Activated naive CD4-positive, alpha-beta T cell treated with anti-CD3 and anti-CD28 coated beads, Interleukin-2, amount 50 U/mL, for 72 hours (primary cell): ENCODE measurements at places on chromosomes 4 and X.

- DNase-seq, result no peak
These were observed 133.3 kb downstream of the SPCS3 start for GRCh38 chr4:176453079-176453478.

GRCh38 chr4:15161439-15161838 lies 159.2 kb downstream of the CPEB2 start:
- DNase-seq, result no peak

DNA sequence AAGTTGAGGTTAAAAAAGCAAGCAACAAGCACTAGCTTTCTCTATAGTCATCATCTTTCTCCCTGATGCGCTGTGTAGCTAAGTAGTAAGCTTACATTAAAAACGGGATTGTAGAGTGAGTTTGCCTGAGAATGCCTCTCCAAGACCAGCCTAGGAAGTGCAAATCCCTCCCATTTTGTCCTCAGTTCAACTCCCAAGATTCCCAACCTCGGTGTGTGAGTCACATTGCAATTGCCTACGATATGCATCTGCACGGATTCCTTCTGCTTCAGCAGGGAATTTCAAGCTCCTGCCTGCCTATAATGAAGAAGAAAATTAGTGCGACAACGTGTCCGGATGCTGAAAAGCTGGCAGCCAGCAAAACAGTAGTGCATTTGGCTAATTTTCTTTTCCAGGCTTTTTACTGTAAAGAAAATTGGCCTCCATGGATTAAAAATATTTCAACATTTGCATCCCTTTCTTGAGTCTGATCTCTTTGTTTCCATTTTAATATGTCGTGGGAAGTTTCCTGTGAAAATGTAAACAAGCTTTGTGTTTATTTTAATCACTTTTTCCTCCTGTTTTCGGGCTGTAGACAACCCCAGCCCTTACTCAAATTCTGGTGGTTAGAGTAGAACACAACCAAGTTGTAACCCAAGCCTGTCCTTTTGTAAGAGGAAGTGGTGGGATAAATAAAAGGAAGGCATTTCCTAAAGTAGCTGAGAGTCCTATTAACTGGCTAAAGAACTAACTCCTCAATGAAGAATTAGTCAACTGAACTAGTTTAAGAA lies 58.4 kb upstream of the TET2 start:
- no peak for DNase-seq

DNA sequence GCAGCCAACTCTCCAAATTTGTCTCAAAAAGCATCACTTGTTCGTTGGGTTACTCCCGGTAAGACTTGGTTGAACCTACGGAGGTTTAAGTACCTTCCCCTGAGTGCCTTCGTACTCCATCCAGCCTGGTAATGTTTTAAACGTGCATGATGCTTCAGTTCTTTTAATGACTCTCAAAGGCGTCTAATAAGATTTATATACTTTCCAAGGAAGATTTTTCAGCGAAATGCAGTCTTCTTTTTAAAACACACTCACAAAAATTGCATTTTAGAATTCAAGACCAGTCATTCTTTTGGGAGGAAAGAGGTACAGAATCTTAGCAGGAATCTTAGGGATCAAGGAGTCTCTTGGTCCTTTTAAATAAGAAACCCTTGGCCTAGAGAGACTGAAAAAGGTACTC lies 430 bp upstream of the TRPC3 start:
- DNase-seq, result no peak

- no peak for DNase-seq
These were observed 15.4 kb upstream of the NFXL1 start for GRCh38 chr4:47929682-47930201.

DNA sequence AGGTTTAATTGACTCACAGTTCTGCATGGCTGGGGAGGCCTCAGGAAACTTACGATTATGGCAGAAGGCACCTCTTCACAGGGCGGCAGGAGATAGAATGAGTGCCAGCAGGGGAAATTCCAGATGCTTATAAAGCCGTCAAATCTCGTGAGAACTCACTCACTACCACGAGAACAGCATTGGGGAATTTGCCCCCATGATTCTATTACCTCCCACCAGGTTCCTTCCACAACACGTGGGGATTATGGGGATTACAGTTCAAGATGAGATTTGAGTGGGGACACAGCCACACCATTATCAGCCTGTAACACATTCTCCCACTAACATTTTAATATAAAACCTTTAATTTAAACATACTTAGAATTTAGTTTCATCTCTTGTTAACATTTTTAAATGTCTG lies 144.7 kb upstream of the SMIM10 start:
- no peak for DNase-seq

DNA sequence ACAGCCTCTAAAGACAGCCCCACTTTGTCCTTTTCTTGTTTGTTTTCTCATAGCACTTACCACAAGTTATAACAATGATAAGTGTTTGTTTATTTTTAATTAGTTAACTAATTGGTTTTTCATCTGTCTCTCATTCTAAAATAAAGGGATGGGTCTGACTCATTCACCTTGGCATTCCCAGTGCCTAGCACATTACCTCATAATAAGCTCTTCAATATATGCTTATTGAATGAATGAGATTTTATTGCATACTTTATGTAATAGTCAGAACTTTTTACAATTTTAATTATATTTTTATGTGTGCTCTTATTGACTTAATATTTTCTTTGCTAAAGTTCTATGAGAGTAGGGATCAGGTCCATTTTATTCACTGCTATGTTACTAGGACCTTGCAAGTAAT lies 22.8 kb upstream of the PRKG2 start:
- DNase-seq, result no peak

GRCh38 chr4:87073199-87074120 lies 138.6 kb downstream of the AFF1 start:
- DNase-seq, result peak; percentile 58

GRCh38 chrX:34238896-34239295 lies 106.8 kb upstream of the FAM47A start:
- no peak for DNase-seq

DNA sequence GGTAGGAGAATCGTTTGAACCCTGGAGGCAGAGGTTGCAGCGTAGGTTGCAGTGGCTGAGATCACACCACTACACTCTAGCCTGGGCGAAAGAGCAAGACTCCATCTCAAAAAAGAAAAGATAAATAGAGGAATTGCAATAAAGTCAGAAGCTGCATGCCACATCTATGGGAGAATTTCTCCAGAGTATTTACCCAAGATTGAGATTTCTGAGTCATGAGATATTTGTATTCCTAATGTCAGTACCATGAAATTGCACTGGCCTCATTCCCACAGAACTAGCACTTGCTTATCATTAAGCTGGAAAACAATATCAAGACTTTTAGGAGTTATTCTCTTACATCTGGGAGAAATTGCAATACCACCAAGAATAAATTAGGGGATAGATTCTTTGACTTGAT lies 37.4 kb downstream of the ASIC5 start:
- no peak for DNase-seq

- no peak for DNase-seq
These were observed 547.4 kb upstream of the ACTRT1 start for GRCh38 chrX:128599632-128600031.

- DNase-seq, result no peak
These were observed 10.3 kb upstream of the VSIG4 start for GRCh38 chrX:66050140-66050569.

- no peak for DNase-seq
These were observed 12.0 kb upstream of the DCHS2 start for GRCh38 chr4:154503598-154503997.

- peak; percentile 69 for DNase-seq
These were observed 46.5 kb downstream of the HADH start for GRCh38 chr4:108036213-108036612.

GRCh38 chr4:94548571-94548970 lies 96.8 kb downstream of the PDLIM5 start:
- no peak for DNase-seq

GRCh38 chr4:6476893-6477292 lies 4.5 kb upstream of the PPP2R2C start:
- no peak for DNase-seq

- no peak for DNase-seq
These were observed 39.0 kb downstream of the PLAC8 start for GRCh38 chr4:83075311-83076095.

- no peak for DNase-seq
These were observed 23.5 kb upstream of the CT55 start for GRCh38 chrX:135194684-135195083.

GRCh38 chr4:41587286-41587685 lies 49.3 kb downstream of the LIMCH1 start:
- no peak for DNase-seq

DNA sequence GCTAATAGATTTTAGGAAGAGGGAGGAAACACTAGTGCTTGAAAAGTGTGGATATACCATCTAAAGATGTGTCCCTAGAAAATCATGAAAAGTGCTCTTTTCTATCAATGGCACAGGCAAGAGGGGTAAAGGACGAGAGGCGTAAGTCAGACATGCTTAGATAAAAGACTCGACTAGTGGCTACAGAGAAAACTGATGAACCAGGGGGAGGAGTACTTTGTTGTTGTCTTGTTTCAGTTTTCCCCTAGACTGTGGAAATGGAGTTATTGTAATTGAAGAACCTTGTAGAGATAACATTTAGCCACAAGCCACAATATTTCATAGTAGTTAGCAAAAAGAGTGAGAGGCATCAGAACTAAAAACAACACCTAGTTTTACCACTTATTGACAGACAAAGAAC lies 21.4 kb downstream of the GALNTL6 start:
- DNase-seq, result no peak

GRCh38 chrX:154398668-154399526 lies 720 bp downstream of the RPL10 start:
- DNase-seq, result peak; percentile 75

DNA sequence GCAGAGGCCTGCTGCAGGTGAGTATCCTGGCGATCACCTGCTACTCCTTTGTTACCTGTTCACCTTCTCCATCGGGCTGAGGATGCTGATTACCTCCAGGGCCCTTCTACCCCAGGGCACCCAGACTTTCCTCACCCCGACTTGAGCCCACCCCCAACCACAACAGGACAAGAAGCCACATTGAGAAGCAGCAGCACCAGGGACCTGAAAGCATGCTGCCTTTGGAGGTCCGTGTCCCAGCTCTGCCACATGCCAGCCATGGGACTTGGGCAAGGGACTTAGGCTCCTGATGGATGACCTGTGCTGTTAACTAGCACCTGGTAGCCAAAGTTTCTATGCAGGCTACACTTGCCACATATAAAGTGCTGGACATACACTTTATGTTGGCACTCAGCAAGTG lies 89.7 kb downstream of the CPZ start:
- DNase-seq, result no peak
